NCI-H1092 treated with DMSO at 0.1 percent for 48 hours (cell line): ENCODE measurements at places on chromosomes 16 and 17.

- DNase-seq: no peak
These were observed 38.5 kb downstream of the WNT3 start for GRCh38 chr17:46780003-46780373.

GRCh38 chr17:50319306-50320004 lies 26.5 kb upstream of the XYLT2 start:
- no peak for DNase-seq

DNA sequence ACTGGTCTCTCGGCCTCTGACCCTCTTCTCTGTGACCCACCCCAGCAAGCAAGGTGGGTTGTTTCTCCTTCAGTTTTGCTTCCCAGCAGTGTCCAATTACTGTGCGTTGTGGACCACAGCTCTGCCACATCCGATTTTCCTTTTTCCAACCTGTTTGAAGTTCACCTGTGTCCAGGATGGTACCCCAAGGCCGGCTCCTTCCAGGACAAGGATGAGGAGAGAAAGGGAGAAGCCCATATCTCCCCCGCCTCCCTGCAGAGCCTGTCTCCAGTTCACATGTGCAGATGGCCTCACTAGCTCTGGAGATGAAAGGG lies 13.5 kb downstream of the NMRAL1 start:
- no peak for DNase-seq

DNA sequence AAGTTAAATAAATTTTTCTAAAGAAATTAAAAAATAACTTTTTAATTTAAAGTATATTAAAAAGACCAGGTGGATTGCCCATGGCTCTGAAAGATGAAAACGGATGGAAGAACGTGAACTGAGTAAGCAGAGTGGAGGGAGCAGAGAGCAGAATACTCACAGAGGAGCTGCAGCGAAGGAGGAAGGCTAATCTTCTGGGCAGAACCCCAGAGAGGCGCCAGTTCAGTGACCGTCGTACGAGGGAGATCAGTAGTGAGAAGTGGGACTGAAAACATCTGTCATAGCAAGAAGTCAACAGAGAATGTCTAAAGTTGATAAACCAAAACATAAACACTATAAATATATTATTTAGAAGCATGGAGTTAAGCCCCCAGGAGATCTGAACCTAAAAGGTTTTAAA lies 34.9 kb downstream of the UBE2G1 start:
- no peak for DNase-seq

GRCh38 chr16:81620796-81621195 lies 158.3 kb upstream of the PLCG2 start:
- DNase-seq: no peak

GRCh38 chr17:73255671-73256181 lies 6.0 kb downstream of the CPSF4L start:
- DNase-seq: peak; percentile 29
